ENCODE measurements at places on chromosomes 12 and 14.

DNA sequence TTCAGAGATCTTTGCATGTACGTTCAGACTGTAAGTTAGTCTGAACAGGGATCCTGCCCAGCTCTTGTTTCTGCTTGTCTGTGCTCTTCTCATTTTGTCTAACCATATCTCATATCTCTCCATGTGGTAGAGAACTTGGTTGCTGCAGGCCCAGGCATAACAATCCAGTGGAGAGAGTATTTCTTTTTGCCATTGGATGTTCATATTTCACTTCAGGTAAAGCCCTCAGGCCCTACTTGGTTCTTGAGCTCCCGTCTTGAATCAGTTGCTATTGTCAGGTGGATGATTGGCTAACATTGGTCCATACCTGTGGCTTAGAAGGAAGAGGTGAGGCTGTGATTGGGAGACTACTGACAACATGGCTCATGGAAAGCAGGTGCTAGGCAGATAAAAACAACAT lies 357.7 kb upstream of the FLRT2 start:
- DNase-seq = no peak

DNA sequence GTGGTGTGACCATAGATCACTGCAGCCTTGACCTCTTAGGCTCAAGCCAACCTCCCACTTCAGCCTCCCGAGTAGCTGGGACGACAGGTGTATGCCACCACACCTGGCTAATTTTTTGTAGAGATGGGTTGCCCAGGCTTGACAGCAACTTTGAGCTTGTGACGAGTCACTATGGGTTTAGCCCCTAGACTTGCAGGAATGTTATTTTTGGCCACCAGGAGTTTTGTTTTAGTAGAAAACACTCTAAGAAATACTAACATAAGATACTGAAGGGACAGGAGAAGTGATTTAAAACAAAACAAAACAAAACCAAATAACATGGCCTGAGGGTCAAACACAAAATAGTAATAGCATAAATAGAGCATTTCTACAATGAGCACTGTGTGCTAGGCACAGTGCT lies 26.4 kb downstream of the SETD3 start:
- no peak for DNase-seq

GRCh38 chr12:116687888-116688287 lies 50.0 kb downstream of the SPRING1 start:
- DNase-seq = no peak

- no peak for DNase-seq
Measured at GRCh38 chr12:57522887-57523705, 472 bp downstream of the MBD6 start.

All from fibroblast of skin of left biceps (primary cell).